ENCODE measurements at places on chromosomes 5 and 9.

GRCh38 chr5:110343616-110344015 lies 382.9 kb downstream of the TMEM232 start:
- DNase-seq, result no peak

DNA sequence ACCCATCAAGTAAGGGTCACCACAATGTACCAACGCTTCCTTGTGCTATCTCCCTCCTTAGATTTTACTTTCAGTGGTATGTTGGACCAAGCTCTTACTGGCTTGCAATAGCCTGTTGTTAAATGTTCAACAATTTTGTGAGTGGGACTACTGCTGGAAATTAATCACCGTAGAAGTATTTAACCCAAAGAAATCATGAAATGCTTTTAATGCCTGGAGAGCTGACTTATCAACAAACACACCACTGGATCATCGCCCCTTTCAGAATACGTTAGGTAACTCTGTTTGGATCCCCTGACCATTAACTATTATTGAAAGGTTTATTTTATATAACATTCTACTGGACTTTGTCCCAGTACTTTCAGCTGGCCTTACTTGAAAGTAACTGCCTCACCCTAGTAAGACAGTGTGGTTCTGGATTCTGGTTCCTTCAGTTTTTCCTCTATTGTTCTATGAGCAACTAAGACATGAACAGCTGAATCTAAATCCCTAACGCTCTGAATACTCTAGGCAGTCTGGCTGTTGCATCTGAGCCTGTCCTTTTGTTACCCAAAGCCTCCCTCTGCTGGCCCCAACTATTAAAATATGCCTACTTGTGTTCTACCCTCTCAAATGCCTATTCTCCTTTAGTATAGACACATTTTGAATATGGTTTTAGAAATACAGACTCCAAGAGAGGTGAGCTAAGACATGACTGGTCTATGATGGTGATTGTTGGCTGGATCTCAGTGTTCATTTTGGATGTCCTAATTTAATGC lies 1203.4 kb upstream of the DMAC1 start:
- no peak for DNase-seq

DNA sequence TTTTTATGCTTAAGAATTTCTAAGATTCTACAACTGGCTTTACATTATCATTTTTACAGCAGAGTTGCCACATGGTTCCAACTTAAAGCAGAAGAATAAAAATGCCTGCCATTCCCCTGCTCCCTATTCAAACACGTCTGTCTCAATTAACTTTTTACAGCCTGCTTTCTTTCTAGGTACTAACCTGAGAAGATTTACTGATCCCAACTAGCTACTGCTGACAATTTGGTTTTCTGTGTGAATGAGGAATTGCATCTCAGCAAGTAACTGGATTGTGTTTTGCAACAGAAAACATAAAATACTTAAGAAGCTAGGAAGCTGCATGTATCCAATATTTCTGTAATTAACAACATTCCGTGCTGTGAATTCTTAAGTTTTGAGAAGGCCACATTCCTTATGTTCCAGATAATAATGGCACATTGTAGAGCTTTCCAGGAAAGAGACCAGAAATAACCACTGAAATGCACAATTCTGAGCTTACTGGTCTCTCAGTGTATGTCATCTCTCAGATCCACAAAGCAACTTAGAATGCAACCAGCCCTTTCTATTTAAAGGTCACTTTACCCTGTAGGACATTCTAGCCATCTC lies 306.8 kb upstream of the NMUR2 start:
- DNase-seq, result no peak

DNA sequence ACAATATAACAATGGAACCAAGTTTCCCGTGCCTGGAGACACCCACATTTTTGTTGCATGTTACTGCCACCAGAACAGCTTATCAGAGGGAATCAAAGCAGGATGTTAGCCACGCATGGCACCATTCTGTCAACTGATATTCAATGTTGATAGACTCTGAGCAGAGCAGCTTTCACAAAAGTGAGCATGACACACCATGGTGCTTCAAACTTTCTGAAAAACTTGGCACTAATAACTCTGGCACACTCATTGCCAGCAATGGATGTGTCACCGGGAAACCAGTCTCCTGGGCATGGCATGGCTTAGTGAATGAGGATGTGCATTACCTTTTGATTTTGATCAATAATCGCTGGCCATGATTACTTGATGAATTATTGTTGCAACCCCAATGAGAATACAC lies 19.7 kb downstream of the NIPSNAP3B start:
- no peak for DNase-seq

- DNase-seq, result no peak
Observed at GRCh38 chr9:130532426-130533080, 46.8 kb upstream of the FUBP3 start.

DNA sequence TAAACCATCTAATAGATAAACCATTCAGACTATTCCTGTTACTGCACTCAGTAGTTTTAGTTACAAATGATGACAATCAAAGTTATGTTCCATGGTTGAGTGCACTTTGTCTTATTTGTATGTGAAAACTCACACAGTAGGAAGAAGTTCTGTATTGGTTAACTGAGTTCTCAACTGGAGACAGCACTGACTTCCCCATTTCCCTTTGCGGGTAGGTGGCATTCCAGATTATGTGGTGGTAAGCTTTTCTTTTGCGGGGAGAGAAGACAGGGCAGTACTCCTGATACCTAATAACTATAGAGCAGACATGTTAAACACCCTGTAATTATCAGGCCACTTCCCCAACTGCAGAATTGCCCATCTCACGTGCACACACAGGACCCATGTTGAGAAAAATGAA lies 24.4 kb downstream of the TARS1 start:
- DNase-seq, result no peak

GRCh38 chr5:115084246-115084793 lies 85.4 kb downstream of the TRIM36 start:
- DNase-seq, result no peak

DNA sequence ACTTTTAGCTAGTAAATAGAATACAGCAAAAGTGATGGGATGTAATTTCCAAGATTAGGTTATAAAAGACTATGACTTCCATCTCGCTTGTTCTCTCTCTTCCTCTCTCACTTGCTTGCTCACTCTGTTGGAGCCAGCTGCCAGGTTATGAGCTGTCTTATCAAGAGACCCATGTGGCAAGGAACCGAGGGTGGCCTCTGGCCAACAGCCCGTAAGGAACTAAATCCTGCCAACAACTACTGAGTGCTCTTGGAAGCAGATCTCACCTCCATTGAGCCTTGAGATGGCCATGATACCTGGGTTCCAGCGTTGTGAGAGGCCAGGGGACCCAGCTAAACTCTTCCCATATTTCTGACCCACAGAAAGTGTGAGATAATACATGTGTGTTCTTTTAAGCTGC lies 636.1 kb downstream of the ACTL7B start:
- no peak for DNase-seq

DNA sequence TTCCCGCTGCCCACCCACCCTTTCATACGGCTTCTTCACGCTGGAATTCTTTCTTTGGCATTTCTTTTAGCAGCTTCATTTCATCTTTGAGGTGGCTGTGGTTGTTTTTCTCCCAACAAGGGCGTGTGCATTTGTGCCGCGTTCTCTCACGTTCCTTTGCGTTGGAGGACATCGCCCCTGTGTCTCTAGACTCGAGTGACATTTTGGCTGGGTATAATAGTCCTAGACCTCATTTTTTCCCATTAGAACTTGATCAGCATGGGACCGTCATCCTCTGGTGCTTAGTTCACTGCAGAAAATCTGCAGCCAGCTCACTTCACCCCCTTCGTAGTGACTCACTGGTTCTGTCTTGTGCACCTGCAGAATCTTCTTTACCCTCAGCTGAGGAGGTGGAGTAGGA lies 29.5 kb downstream of the KCNT1 start:
- no peak for DNase-seq

- peak; percentile 43 for DNase-seq
Observed at GRCh38 chr5:120614531-120615180, 150.6 kb downstream of the PRR16 start.

GRCh38 chr5:83750749-83751148 lies 30.1 kb upstream of the HAPLN1 start:
- no peak for DNase-seq

DNA sequence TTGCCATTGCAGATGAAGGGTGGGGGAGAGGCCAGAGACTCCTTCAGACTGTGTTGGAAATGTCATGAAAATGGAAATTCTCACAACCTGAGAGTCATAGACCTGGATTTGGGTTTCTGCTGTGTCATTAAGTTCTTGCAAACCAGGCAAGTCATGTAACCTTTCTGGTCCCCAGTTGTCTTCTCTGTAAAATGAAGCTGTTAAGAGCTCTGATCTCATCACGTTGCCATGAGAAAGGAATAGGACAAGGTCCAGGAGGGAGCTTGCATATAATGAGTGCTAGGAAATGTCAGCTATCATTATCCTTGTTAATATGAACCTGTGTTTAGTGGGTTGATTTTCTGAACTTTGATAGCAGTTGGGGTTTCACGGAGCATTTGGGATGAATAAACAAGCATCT lies 59.1 kb downstream of the FGF1 start:
- DNase-seq, result no peak

GRCh38 chr5:84622461-84622860 lies 237.8 kb upstream of the EDIL3 start:
- no peak for DNase-seq

GRCh38 chr5:95760273-95761191 lies 29.4 kb downstream of the RHOBTB3 start:
- peak; percentile 94 for DNase-seq

DNA sequence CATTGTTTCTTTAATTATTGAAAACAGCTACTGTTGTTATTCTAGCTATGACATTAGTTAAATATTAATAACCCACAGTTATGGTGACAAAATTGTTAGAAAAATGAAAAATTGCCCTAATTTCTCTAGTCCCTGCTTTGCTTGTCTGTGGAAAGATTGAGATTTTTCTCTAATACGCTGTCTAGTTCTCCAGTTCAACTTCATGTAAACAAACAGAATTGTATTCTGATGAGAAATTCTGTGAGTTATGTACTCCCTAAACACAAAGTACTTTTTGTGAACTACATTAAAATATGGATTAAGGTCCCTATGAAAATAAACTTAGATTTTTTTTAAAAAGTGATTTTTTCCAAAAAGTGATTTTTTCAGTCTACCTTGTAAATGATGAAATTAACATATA lies 8.7 kb downstream of the SLF1 start:
- DNase-seq, result no peak

DNA sequence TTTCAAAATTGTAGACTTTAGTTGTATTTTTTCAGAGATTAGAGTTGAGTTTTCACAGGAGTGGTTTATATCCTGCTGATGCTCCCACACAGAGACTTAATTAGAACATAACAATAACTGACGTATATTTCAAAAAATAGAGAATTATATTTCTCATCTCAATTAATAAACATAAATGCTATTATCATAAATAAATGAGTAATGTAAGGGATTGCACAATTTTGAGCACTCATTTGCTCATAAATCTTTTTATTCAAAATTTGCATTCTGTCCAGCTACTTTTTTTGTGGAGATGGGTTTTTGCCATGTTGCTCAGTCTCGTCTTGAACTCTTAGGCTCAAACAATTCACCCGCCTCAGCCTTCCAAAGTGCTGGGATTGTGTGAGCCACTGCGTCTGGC lies 515.7 kb upstream of the RORB start:
- DNase-seq, result no peak

DNA sequence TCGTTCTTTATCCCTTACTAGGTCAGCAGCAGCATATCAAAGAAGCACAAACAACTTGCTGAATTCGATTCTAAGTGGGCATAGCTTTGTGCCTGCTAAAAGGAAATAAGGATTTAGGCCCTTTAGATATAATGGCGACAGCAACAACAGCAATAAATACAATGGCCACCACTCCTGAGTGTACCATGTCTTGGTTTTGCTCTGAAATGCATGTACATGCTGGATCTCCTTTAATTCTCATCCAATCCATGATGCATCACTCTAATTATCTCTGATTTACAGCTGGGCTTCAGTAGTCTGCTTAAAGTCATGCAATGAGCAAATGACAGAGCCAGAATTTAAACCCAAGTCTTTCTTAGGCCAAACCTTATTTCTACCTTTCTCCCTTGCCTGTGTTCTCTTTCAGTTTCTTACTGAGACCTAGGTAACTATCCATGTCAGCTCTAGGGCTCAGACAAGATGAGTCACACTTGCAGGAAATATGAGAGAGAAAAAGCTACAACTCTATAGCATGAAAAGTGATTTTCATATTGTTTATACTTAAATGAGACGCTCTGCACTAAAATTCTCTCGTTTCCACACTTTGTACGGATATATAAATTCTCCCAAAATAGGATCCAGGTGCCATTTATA lies 111.8 kb downstream of the HMHB1 start:
- DNase-seq, result peak; percentile 55

DNA sequence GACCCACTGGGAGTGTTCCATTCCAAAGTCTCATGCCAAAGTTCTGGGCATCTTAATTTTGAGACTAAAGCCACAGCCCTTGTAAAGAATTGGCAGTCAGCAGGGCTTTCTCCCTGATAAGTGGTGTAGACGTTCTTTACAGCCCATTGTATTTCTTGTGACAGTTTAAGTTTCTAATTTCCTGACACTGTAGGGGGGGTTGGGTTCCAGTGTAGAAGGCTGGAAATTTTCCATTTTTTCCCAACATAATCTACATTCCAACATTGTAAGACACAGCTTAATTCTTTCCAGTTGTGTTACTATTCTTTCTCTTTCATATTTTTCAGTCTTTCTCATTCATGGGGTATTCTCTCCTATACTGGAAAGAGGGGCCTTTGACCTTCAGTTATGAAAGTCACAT lies 121.1 kb downstream of the FBXL7 start:
- DNase-seq, result peak; percentile 78

Data from foreskin fibroblast (primary cell).